ENCODE measurements at places on chromosomes 4 and X.

GRCh38 chrX:3609810-3610209 lies 103.6 kb downstream of the PRKX start:
- no peak for DNase-seq

- DNase-seq = no peak
Observed at GRCh38 chr4:67393699-67394281, 151.5 kb downstream of the CENPC start.

- peak; percentile 64 for DNase-seq
Observed at GRCh38 chr4:73257234-73257633, 1.4 kb downstream of the ANKRD17 start.

DNA sequence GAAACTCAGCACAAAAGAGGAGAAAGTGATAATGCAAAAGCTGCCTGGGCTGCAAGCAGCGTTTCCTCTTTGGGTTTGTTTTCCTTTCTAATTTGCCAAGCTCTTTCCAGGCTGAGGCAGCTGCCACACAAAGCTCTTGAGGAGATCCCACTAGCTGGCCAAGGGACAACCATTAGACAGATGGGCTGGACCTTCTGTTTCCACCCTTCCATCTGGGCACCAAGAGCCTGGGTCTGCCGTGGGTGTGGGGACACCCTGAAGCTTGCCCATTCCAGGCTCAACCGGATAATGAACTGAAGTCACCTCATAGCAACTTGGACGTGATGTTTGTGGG lies 194.6 kb upstream of the C1QTNF7 start:
- no peak for DNase-seq

- no peak for DNase-seq
Observed at GRCh38 chr4:145625677-145626622, 6.8 kb downstream of the MMAA start.

GRCh38 chr4:165060938-165061337 lies 7.3 kb downstream of the TRIM75 start:
- no peak for DNase-seq

GRCh38 chr4:27218013-27218412 lies 357.4 kb downstream of the STIM2 start:
- DNase-seq = no peak

DNA sequence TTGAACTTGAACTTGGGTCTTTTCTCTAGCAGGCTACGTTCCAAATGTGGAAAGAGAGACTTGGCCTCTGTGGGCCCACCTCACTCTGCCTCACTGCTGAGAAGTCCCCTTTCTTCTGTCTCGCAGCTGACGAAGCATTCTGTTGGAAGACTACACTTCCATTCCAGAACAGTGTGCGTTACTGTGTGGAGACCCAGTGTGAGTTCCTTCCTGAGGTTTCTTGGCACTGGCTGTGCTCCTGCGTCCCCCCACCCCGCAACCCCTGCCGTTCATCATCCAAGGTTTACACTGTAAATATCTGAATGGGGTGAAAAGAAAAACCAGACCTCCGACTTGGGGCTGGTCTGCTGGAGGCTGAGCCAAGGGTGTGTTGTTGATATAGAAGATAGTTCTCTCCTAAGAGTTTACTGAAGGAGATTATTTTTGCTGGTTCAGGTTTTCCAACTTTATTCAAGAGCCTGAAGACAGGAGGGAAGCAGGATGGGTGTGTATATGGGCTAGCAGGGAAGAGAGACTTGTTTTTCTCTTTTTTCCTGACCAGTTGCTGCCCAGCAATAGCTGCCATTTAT lies 34.7 kb downstream of the NHSL2 start:
- DNase-seq = no peak

DNA sequence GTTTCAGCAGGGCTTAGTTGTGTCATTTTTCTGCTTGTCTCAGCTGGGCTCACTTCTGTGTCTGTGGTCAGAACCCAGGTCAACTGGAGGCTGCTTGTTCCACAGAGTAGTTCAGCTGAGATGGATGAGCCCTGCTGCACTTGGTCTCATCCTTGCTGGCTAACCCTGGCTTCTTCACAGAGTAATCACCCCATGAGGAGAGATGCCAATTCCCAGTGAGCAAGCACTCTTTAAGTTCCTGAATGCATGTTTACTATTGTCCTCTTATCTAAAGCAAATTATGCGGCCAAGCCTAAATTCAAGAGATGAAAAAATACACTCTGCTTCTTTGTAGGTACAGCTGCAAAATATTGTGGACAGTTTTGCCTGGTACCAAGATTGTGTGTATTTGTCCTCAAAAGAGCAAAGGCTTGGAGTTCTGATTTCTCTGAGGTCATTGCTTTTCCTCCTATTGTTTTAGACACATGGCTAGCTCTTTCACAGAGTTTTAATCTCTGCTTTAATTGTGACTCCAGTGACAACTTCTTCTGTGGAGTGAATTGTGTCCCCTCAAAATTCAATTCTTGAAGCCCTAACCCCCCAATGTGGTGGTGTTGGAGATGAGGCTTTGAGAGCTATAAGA lies 236.6 kb upstream of the ANKRD50 start:
- DNase-seq = no peak

GRCh38 chrX:68432648-68433047 lies 647 bp downstream of the OPHN1 start:
- no peak for DNase-seq

GRCh38 chr4:119478446-119479179 lies 150.0 kb downstream of the PDE5A start:
- DNase-seq = no peak

GRCh38 chr4:183364025-183364424 lies 41.8 kb upstream of the CLDN24 start:
- DNase-seq = no peak

- no peak for DNase-seq
Observed at GRCh38 chrX:69024931-69025330, 140.3 kb downstream of the PJA1 start.

DNA sequence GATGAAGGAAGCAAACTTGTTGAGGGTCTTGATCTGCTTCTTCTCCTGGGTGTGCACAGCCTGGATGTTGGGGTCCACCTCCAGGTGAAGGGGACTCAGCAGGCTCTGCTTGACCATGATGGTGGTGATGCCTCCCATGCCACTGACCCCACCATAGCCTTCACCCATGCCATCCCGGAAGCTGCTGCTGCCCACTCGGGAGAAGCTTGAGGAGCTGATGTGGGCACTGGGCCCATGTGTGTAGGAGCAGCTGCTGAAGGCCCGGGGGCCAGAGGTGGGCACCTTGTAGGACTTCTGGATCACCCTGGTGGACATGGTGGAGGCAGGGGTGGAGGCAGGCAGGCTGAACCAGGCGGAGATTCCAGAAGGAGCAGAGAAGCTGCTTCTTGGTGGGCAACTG lies 432.7 kb upstream of the DIPK2B start:
- DNase-seq = no peak

- DNase-seq = no peak
Observed at GRCh38 chr4:4320951-4321714, 31.1 kb downstream of the ZBTB49 start.

- no peak for DNase-seq
Observed at GRCh38 chr4:151774324-151774723, 13.5 kb upstream of the GATB start.

DNA sequence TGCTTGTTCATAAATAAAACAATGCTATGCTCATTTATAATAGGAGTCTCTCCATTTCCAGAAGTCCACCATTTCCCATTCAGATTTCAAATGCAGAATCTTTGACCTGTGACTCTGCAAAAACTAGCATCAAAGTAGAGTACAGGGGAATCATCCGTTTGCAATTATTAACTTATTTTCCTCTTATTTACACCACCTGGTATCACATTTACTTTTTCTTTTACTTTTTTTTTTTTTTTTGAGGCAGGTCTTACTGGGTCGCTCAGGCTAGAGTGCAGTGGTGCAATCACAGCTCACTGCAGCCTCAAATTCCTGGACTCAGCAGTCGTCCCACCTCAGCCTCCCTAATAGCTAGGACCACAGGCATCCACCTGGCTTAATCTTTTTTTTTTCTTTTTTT lies 37.6 kb downstream of the RBM47 start:
- no peak for DNase-seq

GRCh38 chr4:1628892-1629698 lies 55.0 kb downstream of the FAM53A start:
- DNase-seq = peak; percentile 55

DNA sequence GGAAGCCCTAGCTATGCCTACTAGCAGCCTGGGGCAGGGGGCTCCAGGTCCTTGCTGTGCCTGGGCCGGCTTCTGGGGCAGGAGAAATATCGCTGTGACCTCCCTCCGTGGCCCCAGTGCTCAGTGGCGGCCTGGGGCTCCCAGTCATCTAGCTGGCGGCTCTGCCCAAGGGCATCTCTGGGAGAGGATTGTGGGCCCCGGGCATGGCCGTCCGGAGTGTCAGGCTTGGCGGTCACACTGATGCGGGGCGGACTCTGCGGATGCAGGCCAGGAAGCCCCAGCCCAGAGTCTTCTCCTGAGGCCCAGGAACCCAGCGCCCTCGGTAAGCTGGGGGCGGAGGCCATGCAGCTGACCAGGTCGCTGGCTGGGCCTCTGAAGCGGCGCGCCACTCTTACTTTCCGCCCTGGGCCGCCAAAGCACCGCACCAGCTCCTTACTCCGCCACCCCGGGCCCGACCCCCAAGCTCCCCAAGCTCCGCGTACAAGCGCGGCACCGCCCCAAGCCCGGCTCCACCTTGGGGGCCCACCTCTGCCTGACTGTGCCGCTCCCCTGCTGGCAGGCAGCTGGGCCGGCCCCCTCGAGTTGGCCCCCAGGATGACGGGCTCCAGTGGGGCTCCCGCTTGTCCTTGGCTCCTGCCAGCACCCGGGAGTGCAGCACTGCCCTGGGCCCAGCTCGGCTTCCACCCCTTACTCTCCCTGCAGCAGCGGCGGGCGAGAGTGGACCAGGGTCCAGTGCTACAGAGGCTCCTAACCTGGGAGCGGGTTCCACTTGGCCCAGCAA lies 720.0 kb downstream of the PCDH18 start:
- DNase-seq = no peak

DNA sequence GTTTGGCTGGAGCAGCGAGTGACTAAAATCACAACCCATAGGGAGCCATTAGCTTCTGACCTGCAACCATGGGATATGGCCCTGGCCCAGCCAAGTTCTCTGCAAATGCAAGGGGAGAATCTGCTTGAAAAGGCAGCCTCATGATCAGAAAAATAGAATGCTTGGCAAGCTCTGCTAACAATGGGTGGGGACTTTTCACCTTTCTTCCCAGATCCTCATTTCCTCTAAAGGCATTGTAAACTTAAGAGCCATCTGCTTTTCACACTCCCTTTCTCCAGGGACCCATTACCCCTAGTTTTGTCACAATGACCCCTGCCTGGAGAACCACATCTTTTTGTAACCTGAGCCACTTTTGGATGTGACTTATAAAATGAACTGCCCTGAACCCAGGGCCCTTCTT lies 104.3 kb downstream of the PARM1 start:
- DNase-seq = no peak

Data from T-cell (primary cell).